ENCODE measurements at places on chromosomes 16 and 17.

GRCh38 chr16:68089067-68089466, 3.9 kb downstream of the NFATC3 start:
- DNase-seq: no peak

DNA sequence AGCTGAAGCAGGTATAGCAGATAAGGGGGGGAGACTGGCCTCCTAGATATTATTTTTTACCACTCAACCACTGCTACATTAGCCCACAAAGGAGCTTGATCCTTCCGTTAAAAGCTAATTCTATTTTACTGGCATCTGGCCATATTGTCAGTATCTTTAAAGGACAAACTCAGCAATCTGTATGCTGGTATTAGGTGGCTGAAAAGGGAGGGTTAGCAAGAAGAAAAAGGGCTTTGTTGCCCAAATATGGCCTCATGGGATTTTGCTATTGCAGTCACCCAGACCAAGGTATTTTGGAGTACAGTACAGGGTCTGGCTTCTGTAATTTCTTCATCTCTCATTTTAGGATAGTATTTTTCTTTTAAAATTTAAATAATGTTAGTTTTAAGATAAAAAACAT, 14.4 kb downstream of the RFWD3 start:
- no peak for DNase-seq

DNA sequence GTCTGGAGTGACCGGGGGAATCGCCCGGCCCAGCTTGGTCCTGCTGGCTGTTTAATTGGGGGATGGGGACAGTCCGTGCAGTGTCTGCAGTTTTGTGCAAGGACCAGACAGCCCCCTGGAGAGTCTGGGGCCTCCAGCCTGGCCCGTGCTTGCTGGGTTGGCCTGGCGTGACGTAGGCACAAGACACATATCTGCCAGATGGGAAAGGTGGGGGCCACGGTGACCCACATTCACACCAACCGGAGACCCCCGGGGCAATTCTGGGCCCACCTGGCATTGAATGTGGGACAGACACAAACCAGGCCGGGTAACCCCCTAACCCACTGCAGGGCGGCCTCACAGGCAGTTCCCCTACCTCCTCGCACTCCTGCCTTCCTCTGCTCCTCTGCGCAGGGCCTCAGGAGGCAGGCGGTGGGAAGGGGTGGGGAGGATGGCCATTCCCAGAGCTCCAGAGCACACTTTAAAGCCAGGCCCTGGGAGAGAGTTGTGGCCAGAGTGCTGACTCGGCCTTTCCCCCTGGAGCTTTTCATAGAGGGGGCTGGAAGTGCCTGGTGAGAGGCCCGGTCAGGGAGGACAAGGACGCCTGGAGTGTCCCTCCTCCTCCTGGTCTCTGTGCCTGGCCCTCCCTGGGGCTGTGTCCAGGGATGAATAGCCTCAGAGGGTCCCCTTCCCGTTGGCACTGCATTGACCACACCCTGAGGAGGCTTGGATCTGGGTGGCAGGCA, 1.5 kb downstream of the MRC2 start:
- no peak for DNase-seq

GRCh38 chr17:67121316-67121891, 77.0 kb downstream of the CACNG1 start:
- DNase-seq: no peak

- no peak for DNase-seq
Observed at GRCh38 chr17:6072611-6073010, 2.4 kb downstream of the WSCD1 start.

DNA sequence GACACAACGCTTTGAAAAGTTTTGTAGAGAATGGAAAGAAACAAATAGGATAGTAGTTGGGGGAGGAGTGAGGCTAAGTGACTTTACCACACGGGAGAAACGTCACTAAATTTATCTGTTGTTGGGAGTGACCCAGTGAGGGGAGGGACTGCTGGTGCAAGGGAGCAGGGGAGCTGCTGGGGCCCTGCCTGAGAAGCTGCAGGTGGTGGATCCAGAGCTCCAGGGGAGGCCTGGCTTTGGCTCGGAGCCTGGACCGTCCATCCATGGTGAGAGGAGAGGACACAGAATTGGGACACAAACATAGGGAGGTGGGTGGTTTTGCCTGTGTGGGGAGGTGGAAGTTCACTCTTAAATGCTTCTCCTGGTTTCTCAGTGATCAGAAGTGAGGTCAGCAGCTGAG, 107.6 kb downstream of the GOSR1 start:
- DNase-seq: no peak

DNA sequence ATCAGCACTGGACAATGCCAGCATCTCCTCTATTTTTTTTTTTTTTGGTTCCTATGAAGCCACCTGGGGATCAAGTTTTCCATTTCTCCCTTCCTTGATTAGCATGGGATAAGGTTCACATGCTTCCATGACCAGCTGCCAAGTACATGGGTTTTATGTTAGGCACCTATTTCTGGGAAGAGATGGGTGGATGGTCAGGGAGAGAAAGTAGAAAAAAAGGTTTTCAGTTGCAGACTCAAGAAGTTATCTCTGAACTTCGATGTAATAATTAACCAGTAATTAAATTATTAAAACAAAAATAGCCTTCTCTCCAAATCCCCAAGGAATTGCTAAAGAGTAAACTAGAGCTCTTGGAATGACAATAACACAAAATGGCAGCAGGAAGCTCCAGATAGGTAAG, 164.9 kb upstream of the MAF start:
- DNase-seq: no peak

GRCh38 chr17:57760046-57760445, 14.9 kb upstream of the CCDC182 start:
- no peak for DNase-seq

- DNase-seq: no peak
Observed at GRCh38 chr17:17950806-17951205, 21.4 kb downstream of the TOM1L2 start.

DNA sequence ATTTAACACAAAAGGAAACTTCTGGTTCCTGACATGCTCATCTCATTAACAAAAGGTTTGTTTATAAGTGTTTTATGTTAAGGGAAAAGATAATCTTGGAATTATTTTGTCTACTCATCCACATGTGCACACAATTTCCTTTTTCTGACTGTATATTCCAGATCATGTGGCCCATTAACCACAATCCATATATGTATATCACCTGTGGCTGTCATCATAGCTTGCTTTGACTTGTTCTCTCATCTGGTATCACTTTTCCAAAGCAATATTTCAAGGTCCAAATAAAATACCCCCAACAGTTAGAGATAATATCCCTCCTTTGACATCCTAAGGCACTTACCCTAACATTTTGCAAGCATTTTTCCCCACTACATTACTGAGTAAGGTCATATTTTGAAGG, 856.1 kb downstream of the CDH11 start:
- no peak for DNase-seq

GRCh38 chr17:81859906-81860755, at the start of gene P4HB:
TSS of gene P4HB (minus strand) at chr17:81860535. CDS start at chr17:81860471, 64 bp downstream.
- DNase-seq: no peak

DNA sequence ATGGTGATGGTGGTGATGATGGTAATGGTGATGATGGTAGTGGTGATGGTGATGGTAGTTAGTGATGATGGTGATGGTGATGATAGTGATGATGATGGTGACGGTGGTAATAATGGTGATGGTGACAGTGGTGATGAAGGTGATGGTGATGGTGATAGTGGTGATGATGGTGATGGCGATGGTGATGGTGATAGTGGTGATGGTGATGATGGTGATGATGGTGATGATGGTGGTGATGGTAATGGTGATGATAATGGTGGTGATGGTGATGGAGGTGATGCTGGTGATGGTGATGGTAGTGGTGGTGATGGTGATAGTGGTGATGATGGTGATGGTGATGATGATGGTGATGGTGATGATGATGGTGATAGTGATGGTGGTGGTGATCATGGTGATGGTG, 148.7 kb upstream of the TNRC6C start:
- DNase-seq: no peak

GRCh38 chr17:13024526-13025257, 6.9 kb upstream of the ELAC2 start:
- peak; percentile 48 for DNase-seq

GRCh38 chr16:75265911-75266701, 14.7 kb upstream of the BCAR1 start:
- no peak for DNase-seq

DNA sequence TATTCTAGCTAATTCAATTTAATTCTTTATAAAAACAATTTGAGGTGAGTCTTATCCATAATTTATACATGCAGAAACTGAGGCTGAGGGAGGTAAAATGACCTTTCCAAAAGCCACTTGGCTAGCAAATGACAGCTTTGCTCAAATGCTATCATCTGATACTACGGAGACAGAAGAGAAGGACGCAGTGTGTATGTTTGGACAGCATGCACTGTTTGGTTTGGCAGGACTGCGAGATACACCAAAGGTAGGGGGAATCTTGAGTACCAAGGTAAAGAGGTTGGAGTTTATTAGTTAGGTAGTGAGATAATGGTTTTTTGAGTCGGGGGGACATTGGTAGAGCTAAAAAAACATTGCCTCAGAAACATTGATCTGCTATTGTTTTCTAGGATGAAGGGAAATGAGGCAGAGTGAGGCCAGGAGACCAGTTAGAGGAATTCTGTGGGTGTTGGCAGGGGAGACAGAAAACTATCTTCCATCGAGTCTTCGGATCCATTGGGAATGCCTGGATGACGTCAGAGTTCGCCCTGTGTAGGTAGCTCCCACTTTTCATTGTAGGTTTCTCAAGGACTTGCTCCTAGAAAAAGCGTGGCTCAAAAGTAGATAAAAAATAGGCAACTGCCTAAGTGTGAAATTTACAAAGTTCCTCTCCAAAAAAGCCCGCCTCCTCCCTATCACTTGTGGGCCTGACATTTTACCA, 2.5 kb upstream of the HS3ST4 start:
- DNase-seq: no peak

DNA sequence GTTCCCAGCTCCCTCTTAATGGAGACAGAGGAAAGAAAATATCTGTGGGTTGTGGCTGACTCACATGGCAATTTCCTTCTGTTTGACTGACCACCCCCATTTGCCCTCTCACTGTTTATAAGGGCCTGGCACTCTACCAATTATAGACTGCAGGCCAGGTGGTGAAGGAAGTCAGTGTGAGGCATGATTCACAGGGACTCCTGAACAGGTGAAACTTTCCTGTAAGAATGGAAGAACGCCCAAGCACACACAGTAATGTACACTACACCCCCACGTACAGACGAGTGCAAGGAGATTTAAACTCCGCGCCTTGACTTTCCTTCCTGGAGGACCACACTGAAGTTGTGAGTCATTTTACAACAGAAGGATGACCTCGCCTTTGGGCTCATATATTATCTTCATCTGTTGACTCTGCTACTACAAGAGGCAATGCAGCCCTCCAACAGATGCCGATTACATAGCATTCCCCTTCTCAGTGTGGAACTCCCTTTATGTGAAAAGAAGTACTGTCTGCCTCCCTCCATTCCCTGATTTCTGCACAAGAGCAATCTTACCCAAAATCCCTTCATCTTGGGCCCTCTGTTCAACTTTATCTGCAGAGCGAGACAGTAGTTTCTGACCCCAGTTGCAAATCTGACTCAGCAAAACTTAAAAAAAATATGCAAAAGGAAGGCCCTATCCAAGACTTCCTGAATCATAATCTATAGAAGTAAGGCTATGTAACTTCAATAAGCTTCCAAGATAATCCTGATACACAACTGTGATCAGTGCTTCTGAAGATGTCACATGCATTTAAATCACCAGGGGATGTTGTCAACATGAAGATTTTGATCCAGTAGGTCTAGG, 163.6 kb downstream of the SHISA6 start:
- no peak for DNase-seq

DNA sequence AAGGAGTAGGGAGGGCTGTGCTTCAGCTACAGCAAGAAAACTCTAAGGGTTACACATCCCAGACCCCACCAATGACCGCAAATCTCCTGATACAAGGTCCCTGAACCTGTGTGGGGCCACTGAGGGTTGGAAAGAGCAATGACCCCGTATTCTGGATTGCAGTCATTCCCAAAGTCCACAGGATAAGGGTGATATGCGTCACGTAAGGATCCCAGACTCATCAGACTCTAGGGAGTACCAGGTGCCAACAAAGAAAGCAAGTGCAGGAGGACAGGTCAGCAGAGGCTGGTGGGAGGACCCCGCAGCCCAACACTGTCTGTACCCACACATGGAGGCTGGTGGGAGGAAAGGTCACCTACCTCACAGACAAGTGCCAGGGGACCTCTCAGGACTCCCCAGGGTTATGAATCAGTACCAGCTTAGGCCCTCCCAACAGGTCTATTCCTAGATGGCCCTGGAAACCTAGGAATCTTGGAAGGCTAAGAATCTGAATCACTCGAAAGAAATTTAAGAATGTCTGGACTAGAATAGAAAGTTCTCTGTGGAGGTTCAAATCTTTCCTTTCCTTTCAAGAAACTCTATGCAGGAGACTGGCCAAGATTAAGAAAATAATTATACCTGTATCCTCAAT, 16.2 kb downstream of the PITPNA start:
- no peak for DNase-seq

GRCh38 chr17:64492481-64493109, 4.3 kb downstream of the POLG2 start:
- peak; percentile 8 for DNase-seq

- no peak for DNase-seq
Observed at GRCh38 chr17:41103896-41104295, 1.3 kb upstream of the KRTAP4-9 start.

DNA sequence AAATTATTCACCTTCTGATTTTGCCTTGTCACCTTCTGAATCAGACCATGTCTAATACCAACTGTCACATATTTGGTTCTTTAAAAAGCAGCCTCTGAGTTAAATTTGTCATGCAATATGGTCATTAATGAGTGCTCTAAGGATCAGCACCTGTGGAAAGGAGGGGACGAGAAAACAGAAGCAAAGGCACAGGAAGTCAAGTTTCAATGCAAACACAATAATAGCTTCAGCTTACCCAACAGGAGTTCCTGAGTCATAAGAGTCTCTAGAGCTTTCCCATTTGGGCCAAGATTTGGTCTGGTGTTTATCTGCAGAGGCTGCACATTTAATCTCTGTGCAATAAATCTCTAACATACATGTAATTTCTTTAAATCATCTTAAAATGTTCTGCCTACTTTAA, 889.8 kb downstream of the CDH8 start:
- no peak for DNase-seq

DNA sequence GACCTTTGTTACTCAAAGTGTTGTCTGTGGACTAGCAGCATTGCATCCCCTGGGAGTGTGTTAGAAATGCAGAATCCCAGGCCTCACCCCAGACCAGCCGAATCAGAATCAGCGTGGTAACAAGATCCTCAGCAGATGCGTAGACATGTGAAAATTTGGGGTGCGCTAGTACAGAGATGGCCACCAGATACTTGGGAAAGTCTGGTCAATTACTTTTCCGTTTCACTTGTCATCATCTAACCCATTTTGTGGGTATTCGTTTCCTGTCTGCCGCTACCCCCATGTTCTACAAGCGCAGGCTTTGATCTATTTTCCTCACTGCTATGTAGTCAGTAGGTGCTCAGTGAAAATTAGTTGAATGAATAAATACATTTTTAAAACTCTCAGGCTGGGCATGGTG, 33.1 kb upstream of the HERPUD1 start:
- DNase-seq: no peak

GRCh38 chr16:59180083-59180476, 446.0 kb upstream of the GOT2 start:
- DNase-seq: no peak

- no peak for DNase-seq
Observed at GRCh38 chr17:79808763-79809529, 12.1 kb upstream of the CBX8 start.

- no peak for DNase-seq
Observed at GRCh38 chr16:75401691-75402090, 31.6 kb downstream of the CFDP1 start.
